Activated naive CD8-positive, alpha-beta T cell treated with anti-CD3 and anti-CD28 coated beads, Interleukin-2, amount 10 ng/mL, durations not matched to agents 7 days and 5 days (primary cell): ENCODE measurements at places on chromosomes 7 and 10.

- peaks cover 36% of the 10 kb centered on the region for H3K36me3 ChIP-seq
- peak overlapping the region; percentile 95 for H3K27ac ChIP-seq
- no peak for DNase-seq
- peaks cover 66% of the 10 kb centered on the region for H3K4me1 ChIP-seq
These were observed 177.2 kb upstream of the KLF14 start for GRCh38 chr7:130910949-130911944.

DNA sequence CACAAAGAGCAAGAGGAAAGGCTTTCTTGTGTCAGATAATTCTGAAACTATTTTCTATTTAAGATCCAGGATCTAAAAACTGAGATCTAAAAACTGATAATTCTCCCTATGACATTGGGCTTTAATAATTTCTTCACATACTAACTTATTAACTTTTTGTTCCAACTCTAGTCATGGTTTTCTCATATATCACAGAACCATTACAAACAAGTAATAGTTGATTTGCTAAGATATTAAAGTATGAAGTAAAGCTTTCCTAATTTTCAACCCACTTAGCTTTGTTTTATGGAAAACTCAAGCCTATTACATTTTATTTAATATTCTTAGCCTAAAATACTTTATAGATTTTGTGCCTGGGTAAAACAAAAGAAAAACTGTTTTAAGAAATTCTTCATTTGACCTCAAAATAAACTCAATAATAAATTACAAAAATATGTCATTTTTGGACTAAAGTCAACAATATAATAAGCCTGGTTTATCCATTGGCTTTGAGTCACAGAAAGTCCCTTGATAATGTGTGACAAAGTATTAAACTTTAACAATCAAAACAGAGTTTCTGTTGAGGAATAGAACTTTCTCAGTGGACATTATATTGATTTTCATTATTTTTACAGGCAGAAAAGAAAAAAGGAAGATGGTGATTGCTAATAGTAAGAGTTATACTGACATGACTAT, 1142.9 kb upstream of the SORCS1 start:
- no peak for DNase-seq
- H3K4me3 ChIP-seq: no peak overlapping the region
- H3K4me1 ChIP-seq: no peaks in the 10 kb centered on the region

DNA sequence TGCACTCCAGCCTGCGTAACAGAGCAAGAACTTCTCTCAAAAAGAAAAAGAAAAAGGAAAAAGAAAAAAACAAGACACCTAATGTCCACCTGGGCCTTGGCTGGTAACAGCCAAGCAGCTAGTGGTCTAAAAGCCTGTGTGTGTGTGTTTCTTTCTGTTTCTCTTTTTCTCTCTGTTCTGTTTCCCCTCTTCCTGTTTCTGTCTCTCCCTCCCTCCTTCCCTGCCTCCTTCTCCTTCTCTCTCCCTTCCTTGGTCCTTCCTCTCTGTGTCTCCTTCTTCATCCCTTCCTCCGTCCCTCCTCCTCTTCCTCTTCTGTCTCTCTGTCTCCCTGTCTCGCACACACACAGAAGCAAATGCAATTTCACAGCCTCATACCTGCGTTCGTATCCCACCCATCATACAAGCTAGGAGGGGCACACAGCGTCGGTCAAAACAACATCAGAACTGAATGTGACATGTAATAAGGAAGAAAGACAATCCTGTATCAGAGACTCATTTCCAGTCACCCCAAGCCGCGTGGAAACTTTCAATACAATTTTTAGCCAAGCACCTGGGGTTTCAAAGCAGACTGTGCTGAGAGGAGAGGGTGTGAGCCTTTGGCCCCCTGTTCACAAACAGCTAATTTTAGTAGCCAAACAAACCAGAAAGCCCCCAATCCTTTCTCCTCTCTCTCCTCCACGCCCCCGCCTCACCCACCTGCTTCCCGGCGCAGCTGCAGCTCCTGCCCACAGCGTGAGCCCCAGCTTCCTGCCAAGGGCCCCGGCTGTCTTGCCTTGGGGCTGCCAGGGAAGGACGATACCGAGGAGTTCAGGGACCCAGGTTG, 50.2 kb upstream of the GNA12 start:
- peak overlapping the region; percentile 84 for H3K4me3 ChIP-seq
- no peaks in the 10 kb centered on the region for H3K36me3 ChIP-seq
- peak overlapping the region; percentile 92 for H3K27ac ChIP-seq
- DNase-seq: peak; percentile 70
- H3K27me3 ChIP-seq: peaks cover 3% of the 10 kb centered on the region

DNA sequence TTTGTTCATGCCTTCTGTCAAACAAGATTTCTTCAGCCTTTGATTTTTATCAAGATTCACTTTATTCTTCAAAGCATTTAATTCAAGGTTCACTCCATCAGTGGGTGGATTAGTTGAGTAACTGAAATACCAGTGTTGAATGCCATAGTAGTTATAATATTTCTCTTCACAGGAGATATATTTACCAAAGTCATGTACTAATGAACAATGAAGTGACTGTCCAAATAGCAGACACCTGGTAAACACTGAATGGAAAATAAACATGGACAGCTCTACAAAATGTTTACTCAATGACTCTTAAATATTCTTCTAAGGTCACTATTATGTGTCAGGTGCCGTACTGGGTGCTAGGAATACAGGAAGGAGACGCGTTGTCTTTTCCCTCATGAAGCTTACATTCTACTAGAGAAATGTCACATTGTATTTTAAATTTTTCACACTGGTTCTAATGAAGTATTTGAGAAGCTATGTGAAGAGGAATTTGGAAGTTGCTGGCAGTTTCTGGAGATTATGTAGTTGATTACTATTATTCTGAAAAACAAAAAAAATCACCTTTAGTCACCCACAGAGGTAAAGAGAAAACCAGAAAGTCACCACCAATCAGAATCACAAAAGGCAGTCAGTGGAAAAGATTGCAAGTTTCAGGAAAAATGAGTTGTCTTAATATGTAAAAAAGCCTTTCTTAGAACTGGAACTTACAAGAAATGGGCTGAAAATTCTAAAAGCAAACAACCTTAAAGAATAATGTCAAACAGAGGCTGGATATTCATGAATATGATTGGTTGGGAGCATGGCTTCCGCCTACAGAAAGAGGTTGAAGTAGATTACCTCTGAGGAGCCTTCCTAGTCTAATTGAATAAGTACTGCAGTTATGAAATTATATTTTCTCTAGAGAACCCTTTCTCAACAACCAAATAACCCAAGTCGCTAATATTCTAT, 84.5 kb downstream of the RTKN2 start:
- peak overlapping the region; percentile 62 for H3K4me3 ChIP-seq
- H3K36me3 ChIP-seq: peaks cover 46% of the 10 kb centered on the region
- no peaks in the 10 kb centered on the region for H3K27me3 ChIP-seq
- no peak for DNase-seq
- H3K4me1 ChIP-seq: peaks cover 62% of the 10 kb centered on the region
- H3K27ac ChIP-seq: peak overlapping the region; percentile 91

DNA sequence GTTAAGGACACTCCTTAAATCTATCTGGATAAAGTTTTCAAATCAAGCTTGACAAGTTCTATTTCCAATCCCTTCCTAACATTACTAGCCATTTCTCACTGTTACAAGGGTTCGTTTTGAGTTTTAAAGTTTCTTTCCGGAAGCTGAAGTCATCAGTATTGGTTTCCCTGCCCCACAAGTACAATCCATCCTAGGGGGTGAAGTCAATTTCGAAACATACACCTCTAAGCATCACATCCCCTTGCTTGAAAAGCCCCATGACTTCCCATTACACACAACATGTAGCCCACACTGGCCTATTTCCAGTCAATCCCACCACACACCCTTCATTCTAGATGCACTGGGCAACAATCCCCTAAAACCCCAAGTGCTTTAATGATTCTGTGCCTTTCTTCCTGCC, 13.0 kb downstream of the DPY19L1 start:
- H3K4me1 ChIP-seq: peaks cover 1% of the 10 kb centered on the region
- H3K27ac ChIP-seq: no peak overlapping the region
- no peaks in the 10 kb centered on the region for H3K36me3 ChIP-seq
- peaks cover under 1% of the 10 kb centered on the region for H3K27me3 ChIP-seq

DNA sequence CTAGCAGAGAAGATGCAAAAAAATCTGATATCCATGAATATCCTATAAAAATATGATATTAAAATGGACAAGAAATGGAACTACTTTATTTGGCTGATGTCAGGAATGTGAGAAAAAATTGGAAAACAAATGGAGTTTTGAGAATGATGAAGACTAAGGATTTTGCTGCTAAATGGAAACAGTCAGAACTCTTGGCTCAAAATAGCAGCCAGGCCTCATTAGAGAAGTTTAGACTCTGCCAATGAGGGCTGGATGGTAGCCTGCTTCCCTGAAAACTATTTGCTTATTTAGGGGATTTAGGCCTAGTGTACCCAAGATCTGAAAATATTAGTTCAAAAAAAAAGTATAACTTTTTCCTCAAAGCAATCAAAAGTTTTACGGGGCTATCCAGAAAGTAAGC, 458.5 kb downstream of the TFEC start:
- no peaks in the 10 kb centered on the region for H3K27me3 ChIP-seq
- no peaks in the 10 kb centered on the region for H3K4me1 ChIP-seq
- H3K36me3 ChIP-seq: no peaks in the 10 kb centered on the region
- no peak overlapping the region for H3K4me3 ChIP-seq
- DNase-seq: no peak

DNA sequence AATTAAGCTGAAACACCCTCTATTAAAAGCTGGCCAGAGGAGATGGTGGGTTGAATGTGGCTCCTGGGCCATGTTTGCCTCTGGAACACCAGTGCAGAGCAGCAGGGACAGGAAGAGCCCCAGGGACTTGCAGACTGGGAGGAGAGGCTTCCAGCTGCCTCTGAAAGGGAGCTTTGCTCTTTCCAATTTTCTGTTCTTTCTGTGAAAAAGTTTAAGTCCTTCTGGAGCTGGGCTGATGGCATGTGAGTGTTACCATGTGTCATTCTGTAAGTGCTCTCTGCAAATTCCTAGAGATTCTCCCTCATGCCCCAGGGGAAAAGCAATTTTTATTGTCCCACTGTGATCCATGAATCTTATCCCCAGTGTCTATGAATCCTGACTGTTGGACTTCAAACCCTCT, 112.8 kb upstream of the LANCL2 start:
- DNase-seq: no peak
- no peak overlapping the region for H3K27ac ChIP-seq
- H3K4me3 ChIP-seq: no peak overlapping the region
- H3K4me1 ChIP-seq: peaks cover 6% of the 10 kb centered on the region
- peaks cover 36% of the 10 kb centered on the region for H3K27me3 ChIP-seq

DNA sequence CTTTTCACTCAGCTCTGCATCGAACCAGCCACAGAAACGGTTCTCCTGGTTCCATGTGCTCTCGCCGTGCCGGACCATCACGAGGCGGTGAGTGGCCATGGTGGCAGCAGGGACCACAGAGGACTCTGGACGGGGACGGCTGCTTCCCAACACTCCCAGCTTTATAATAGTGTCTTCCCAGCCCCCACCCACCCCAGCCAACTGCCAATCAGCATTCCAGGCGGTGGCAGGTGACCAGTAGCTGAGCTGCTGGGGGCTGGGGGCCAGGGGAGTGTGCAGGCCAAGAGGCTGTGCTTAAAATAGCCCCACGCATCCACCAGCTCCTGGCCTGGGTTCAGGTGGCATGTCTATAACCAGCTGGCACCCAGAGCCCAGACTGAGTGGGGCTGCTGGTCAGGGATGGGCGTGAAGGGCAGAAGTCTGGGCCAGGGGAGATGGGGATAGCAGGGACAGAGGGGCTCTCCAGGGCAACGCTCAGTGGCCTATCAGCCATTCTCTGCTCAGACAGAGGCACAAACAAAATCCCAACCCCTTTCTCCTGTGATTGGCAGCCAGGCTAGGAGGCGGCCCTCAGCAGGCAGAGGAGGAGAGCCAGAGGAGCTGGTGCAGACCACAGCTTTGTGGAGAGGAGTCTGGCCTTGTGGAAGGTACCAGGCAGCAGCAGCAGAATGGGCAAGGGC, at the start of gene PGAM2:
Gene PGAM2 (minus strand): TSS at position 137 of the 680 bp plus-strand sequence. CDS start 38 bp downstream, at position 99.
- no peak within 1 kb of the TSS for H3K4me3 ChIP-seq
- H3K27me3 ChIP-seq: no peaks in the 10 kb centered on the region
- peaks cover 7% of the 10 kb centered on the region for H3K36me3 ChIP-seq
- DNase-seq: peak; percentile 36

DNA sequence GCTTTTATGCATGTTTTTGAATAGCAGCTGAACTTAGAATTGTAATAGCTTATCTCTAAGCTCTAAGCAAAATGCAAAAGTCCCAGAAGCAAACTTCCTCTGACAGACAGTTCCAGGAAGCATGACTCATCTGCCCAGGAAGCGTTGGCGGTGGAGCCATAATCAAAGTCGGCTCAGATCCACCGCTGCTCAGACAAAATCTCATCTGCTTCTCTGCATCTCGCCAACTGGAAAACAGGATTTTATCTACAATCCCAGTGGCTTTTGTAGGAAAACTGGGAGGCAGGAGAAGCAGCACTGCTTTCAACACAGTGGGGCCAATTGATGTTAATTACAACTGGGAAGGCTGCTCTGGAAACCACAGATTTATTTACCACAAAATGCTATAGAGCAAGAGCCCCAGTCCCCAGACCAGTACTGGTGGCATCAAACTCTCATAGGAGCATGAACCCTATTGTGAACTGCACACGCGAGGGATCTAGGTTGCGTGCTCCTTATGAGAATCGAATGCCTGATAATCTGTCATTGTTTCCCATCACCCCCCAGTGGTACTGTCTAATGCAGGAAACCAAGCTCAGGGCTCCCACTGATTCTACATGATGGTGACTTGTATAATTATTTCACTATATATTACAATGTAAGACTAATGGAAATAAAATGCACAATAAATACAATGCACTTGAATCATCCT, 99.9 kb downstream of the CUBN start:
- H3K27me3 ChIP-seq: no peaks in the 10 kb centered on the region
- DNase-seq: peak; percentile 60
- H3K4me3 ChIP-seq: peak overlapping the region; percentile 81
- peaks cover 8% of the 10 kb centered on the region for H3K36me3 ChIP-seq

DNA sequence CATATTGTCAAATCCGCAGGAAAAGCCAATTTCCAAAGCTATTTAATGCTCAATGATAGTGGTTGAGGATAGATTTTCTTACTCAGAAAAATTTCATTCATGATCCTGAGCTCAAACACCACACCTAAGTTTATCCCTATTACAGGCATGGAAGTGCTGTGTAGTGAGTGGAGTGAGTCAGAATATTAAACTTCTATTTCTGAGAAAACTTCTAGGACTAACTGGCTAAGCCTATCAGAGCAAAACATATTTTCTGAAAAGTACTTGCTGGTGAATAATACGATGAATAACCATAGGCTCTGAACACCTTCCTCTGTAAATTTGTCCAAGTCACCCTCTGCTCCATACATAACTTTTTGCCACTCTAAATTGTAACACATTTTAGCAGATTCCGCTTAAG, 221.5 kb downstream of the SUGCT start:
- no peaks in the 10 kb centered on the region for H3K36me3 ChIP-seq
- DNase-seq: no peak
- no peaks in the 10 kb centered on the region for H3K4me1 ChIP-seq

GRCh38 chr10:22505911-22506685, 160.8 kb downstream of the SPAG6 start:
- peak overlapping the region; percentile 33 for H3K4me3 ChIP-seq
- peaks cover 4% of the 10 kb centered on the region for H3K36me3 ChIP-seq
- peak; percentile 45 for DNase-seq
- H3K27ac ChIP-seq: no peak overlapping the region
- H3K27me3 ChIP-seq: peaks cover 43% of the 10 kb centered on the region
- peaks cover 13% of the 10 kb centered on the region for H3K4me1 ChIP-seq
